ENCODE measurements at places on chromosomes 1 and 21. TPM values are rescaled to one million over a fixed set of nuclear protein-coding genes. Genes with fewer than 3 reads are reported as not detected.

Gene IFI44L
- 1.1 TPM for polyA plus RNA-seq

- peak; percentile 33 for DNase-seq
Observed at GRCh38 chr1:241531195-241532161, 700 bp upstream of the KMO start.

Gene RAB25
- polyA plus RNA-seq: not detected

Gene GCSAML
- not detected for polyA plus RNA-seq

- no peak for DNase-seq
Observed at GRCh38 chr1:36446271-36446670, 4.0 kb downstream of the OSCP1 start.

- no peak for DNase-seq
Observed at GRCh38 chr1:150890033-150890416, 3.1 kb downstream of the CTXND2 start.

DNA sequence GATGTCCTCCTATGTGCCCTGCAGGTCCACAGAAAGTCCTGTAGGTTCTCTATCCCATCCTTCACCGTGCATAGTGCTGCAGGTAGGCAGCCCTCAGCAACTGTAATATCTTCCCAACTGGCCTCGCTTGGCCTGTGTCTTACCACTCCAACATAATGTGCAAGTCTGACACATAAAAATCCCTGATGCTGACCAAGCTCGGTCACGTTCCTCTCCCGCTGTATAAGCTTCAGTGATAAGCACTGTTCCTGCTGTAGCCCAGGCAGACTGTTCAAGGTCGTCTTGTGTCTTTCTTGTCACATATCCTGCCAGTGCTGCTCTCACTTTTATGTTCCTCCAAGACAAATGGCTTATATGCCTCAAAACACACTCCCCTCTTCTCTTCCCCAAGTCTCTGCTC lies 19.4 kb upstream of the KCNE1 start:
- DNase-seq: no peak

- no peak for DNase-seq
Observed at GRCh38 chr1:166698771-166699170, 140.5 kb upstream of the POGK start.

DNA sequence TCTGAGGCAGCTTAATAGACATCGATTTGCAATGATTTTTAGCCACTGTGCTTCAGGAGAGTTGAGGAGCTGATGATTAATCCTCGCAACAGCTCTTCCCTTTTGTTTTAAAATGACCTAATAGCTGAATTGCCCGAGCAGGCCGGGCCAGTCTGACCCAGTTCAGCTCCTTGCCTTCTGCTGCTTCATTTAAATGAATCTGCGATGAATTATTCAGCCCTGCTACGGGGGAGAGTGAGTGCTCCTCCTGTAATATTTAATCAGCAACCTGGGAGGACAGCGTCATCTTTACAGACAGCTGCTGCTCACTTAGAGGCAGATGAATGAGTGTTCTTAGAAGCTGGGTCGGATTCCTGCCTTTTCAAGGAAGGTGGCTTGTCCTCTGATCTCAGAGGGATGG lies 325.1 kb downstream of the CAMTA1 start:
- DNase-seq: no peak

- DNase-seq: no peak
Observed at GRCh38 chr1:77876884-77877283, 11.5 kb upstream of the NEXN start.

Gene GPR89B
- polyA plus RNA-seq: 23.2 TPM

DNA sequence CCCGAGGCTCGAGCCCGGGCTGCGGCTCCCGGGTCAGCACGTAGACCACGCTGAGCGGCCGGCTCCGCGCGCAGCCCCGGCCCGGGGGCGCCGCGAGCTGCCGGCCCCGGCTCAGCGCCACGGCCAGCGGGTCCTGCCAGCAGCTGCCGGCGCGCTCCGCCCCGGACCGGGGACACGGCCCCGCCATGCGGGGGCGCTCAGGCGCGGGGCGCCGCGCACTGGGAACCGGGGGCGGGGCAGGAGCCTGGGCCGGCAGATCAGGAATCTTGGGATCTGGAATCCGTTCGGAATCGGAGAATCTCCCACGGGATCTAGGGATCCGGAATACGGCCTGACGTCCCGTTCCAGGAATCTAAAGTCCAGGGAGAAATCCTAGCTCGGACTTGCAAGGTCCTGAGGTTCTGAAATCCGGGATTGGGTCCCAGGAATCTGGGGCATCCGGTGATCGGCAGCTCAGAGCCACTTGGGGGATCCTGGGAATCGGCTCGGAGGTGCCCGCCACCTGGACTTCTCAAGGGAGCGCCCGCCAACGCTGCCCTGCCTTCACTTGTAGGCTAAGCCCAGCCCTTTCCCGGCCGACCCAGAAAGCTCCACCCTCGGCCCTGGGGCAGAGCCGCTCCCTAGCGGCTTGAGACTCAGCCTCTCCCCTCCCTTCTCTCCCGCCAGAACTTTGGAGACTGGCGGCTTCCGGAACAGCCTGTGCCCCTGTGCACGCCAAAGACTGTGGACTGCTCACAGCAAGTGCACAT lies at the start of gene MAP3K6:
Gene MAP3K6 (minus strand): TSS at position 551 of the 749 bp plus-strand sequence. CDS start 364 bp downstream, at position 187.
- DNase-seq: peak; percentile 18

Gene F13B
- not detected for polyA plus RNA-seq

DNA sequence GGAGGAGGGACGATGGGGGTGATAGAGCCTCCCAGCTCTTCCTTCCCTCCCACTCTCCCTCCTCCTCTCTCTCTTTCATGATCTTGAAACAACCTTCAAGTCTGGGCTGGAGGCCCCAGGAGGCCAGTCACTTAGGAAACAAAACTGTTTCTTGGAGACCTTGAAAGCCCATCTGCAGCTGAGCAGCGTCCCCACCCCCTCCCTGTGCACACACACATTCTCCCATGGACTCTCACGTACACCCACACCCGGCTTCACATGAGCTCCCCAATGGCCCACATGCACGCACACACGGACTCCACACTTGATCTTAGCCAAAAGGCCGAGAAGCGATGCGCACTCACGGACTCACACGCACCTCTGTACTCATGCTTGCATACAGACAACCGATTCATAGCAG lies 3.2 kb upstream of the ATP1A2 start:
- no peak for DNase-seq

DNA sequence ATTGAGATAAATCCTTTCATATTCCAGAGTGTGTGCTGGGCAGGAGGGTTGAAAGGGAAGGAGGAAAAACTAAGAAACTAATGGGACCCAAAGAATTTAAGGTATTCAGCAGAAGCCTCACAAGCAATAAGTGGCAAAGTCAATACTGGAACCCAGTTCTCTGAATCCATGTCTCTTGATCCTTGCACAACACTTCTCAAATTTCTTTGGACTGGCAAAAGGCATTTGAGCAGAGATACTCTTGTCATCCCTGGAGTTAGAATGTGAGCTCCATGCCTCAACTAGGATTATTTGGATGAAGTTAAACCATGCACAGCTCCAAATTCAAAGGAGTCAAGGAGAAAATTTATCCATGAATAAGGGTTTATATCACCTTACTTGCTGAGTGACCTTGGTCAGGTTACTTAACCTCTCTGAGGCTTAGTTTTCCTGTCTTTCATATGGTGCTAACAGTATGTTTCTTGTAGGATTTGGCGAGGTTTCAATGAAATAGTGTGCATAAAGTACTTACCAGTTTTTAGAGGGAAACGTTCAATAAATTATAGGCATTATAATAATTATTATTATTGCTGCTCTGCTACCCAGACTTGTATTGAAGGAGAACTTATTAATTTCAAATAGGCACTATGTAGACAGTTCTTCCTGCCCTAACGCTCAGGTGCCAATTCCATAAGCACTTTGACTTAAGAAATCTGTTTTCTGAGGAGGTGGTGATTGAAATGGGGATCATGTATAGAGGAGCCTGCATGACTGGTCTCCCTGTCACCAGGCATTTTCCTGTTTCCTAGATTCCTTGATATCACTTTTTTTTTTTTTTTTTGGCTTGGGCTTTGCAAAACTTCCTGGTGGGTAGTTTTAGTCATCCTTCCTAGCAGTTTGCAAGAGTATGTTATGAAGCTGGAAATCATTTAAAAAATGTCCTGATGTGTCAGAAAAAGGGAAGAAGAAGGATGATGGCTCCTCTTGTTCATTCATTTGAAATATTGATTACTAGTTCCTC lies 125.0 kb upstream of the JUN start:
- no peak for DNase-seq

GRCh38 chr1:56584910-56585528 lies 5.7 kb upstream of the PLPP3 start:
- DNase-seq: peak; percentile 49

Gene PUSL1
- 9.6 TPM for polyA plus RNA-seq

DNA sequence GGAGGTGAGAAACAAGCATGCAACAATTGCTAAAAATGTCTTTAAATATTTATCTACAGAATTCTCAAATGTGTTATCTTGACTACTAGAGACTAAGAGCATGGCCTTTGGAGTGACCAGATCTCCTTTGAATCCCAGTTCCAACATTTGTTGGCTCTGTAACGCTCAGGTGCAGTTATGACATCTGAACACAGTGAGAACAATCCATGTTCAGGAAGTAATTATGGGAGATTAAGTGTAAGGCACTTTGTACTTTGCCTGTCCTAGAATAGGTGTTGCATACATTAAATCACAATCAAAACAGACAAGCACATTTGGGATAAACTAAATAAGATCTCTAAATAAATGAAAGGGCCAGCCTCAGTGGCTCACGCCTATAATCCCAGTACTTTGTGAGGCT lies 454.5 kb downstream of the SMYD3 start:
- no peak for DNase-seq

GRCh38 chr21:41095983-41096382 lies 72.0 kb upstream of the BACE2 start:
- DNase-seq: no peak

Gene PTPN22
- polyA plus RNA-seq: 0.21 TPM

DNA sequence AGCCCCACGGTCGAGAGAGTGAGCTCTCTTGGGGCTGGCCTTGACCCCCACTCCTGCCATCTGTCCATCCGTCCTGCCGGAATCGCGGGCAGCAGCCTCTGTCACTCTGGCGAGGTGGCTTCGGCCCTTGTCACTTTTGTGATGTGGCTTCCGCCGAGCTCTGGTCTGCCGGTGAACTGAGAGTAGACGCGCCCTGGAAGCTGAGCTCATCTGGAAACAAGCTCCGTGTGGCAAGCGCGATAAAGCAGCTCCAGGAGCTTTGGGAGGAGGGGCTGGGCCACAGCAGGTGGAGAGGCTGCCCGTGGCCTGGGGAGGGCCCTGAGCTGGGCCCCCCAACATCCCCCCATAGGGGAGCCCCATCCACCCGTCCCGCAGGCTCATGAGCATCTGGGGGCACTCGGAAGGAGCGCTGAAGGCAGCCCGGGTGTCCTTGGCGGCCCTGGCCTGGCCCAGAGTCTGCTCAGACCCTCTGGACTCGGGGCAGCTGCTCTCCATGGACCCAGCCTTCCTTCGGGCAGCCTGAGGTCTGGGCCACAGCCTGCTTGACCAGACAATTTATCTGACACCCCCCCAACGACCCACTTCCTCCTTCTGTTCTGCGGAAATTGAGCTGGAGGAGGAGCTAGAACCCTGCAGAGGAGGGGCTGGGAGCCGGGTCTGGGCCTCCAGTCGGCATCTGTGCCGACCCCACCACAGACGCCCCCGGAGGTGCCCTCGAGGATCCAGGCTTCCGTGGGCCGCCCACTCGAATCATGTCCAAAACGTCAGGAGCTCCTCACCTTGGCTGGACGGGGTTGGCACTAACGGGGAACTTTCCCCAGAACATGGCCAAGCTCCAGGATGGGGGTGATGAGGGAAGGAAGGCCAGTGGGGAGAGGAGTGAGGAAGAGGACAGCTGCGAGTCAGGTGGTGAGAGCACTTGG lies 59.1 kb downstream of the SLC19A1 start:
- no peak for DNase-seq

All from AG04450 (cell line).